ENCODE measurements at places on chromosomes 13 and 19.

- peak; percentile 48 for DNase-seq
- H3K36me3 ChIP-seq, result no peaks in the 10 kb centered on the region
- H3K27me3 ChIP-seq, result peaks cover 4% of the 10 kb centered on the region
- peak overlapping the region; percentile 69 for H3K27ac ChIP-seq
These were observed 843 bp downstream of the ANO8 start for GRCh38 chr19:17333611-17334413.

DNA sequence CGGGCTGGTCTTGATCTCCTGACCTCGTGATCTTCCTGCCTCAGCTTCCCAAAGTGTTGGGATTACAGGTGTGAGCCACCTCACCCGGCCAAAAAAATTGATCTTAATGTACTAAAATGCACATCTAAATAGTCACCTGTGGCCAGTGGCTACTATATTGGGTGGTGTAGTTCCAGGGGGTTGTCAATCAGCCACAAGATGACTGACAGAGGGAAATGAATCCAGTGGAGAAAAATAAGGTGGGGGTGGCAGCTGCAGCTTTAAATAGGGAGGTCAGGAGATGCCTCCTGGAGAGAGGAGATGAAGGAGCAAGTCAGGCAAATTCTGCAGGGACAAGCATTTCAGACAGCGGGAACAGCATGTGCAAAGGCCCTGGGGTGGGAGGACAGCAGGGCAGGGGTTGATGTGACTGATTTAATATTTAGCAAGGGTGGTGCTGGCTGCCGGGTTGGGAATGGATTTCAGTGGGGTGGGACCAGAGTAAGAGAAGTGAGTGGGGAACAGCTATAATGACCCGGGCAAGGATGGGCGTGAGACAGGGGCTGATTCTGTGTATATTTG, 18.0 kb downstream of the TIMM13 start:
- H3K27me3 ChIP-seq, result no peaks in the 10 kb centered on the region
- no peaks in the 10 kb centered on the region for H3K4me1 ChIP-seq
- H3K36me3 ChIP-seq, result no peaks in the 10 kb centered on the region

- DNase-seq, result no peak
- H3K4me1 ChIP-seq, result no peaks in the 10 kb centered on the region
- H3K4me3 ChIP-seq, result no peak overlapping the region
- H3K36me3 ChIP-seq, result peaks cover 31% of the 10 kb centered on the region
These were observed 60.9 kb upstream of the RANBP3 start for GRCh38 chr19:6038634-6039405.

DNA sequence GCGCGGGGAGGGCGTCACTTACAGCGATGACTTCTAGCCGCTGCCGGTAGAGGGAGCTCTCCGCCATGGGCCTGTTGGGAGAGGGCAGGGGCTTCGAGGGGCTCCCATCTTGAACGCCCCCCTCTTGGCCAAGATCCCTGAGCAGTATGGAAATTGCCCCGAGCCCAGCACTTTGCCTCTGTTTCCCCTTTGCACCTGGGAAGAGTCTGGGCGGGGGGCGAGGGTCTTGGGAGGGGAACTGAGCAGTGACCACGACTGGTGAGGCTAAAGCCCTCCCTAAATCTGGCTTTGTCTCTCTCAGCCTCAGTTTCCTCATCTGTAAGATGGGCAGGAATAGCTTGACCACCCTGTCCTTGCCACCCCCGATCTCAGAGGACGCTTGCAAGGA, 2.8 kb downstream of the PALM3 start:
- H3K4me3 ChIP-seq, result no peak overlapping the region
- DNase-seq, result no peak
- H3K27ac ChIP-seq, result no peak overlapping the region
- no peaks in the 10 kb centered on the region for H3K36me3 ChIP-seq
- H3K27me3 ChIP-seq, result peaks cover 20% of the 10 kb centered on the region

DNA sequence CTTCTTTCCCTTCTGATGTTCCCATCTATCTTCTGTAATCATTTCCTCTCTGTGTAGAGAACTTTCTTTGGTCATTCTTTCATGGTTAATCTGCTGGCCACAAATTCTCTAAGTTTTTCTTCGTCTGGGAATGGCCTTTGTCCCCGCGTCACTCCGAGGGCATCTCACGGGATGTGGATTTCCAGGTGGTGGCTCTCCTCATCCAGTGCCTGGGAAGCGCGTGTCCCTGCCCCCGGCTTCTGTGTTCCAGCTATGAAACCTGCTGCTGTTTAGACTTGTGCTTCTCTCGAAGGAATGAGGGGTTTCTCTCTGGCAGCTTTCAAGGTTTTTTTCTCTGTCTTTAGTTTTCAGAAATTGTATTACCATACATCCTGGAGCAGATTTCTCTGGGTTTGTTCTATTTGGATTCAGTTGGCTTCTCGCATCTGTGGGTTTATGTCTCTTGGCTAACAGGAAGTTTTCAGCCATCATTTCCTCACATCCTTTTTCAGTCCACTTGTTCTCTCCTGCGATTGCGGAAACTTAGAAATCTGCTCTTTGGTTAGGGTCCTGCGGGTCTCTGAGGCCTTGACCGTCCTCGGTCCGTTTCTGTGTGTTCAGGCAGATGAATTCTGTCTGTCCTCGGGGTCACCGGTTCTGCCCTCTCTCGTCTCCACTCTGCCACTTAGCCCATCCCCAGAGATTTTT, 36.9 kb upstream of the DCUN1D2 start:
- no peak overlapping the region for H3K27ac ChIP-seq
- H3K4me1 ChIP-seq, result no peaks in the 10 kb centered on the region
- H3K36me3 ChIP-seq, result peaks cover 35% of the 10 kb centered on the region
- no peaks in the 10 kb centered on the region for H3K27me3 ChIP-seq

- no peaks in the 10 kb centered on the region for H3K36me3 ChIP-seq
- no peak for DNase-seq
- H3K27me3 ChIP-seq, result no peaks in the 10 kb centered on the region
- no peaks in the 10 kb centered on the region for H3K4me1 ChIP-seq
- H3K4me3 ChIP-seq, result no peak overlapping the region
- H3K27ac ChIP-seq, result no peak overlapping the region
These were observed 1617.6 kb upstream of the SLC10A2 start for GRCh38 chr13:104683789-104684188.

DNA sequence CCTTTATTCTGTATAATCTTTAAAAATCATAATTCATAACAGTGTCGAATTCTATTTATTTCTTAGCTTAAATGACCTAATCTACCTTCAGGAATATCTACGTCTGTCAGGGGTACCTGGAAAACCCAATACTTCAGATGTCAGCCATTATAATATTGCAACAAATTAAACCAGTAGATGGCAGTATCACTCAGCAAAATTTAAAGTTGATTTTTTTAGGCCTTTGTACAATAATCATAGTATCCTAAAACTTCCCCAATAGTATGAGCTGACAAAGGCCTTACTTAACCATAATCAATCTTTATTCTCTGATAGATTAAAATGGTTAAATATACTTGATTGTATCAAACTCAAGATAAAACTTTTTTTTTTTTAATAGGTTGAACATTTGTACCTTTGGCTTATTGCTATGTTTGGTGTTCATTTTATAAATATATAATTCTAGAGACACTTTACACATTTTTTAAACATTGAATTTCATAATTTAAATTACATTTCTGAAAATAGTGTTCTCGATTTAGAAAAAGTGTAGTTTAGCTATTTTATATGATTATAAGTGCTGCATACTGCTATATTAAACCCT, 830.2 kb upstream of the SPRY2 start:
- H3K27ac ChIP-seq, result no peak overlapping the region
- H3K4me1 ChIP-seq, result no peaks in the 10 kb centered on the region
- H3K36me3 ChIP-seq, result no peaks in the 10 kb centered on the region
- H3K27me3 ChIP-seq, result no peaks in the 10 kb centered on the region
- no peak overlapping the region for H3K4me3 ChIP-seq

GRCh38 chr19:6211632-6212402, 68.0 kb downstream of the MLLT1 start:
- peaks cover 57% of the 10 kb centered on the region for H3K36me3 ChIP-seq
- peak overlapping the region; percentile 28 for H3K27ac ChIP-seq
- no peak for DNase-seq
- peaks cover 10% of the 10 kb centered on the region for H3K4me1 ChIP-seq
- H3K27me3 ChIP-seq, result no peaks in the 10 kb centered on the region
- no peak overlapping the region for H3K4me3 ChIP-seq

DNA sequence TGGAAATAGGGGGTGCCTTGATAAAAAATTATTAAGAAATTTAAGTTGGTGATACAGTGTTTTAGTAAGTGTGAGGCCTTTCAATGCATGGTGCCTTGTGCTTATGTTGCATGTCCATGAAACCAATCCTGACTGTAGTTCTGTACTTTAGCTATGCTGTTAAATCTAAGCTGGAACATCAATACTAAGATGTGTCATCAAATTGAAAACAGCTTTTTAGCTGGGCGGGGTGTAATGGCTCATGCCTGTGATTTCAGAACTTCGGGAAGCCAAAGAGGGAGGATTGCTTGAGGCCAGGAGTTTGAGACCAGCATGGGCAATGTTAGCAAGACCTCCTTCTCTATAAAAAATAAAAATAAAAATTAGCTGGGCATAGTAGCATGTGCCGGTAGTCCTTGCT, 930.3 kb upstream of the PCDH9 start:
- no peaks in the 10 kb centered on the region for H3K4me1 ChIP-seq
- H3K27ac ChIP-seq, result no peak overlapping the region
- no peaks in the 10 kb centered on the region for H3K27me3 ChIP-seq
- no peak for DNase-seq
- no peaks in the 10 kb centered on the region for H3K36me3 ChIP-seq
- H3K4me3 ChIP-seq, result no peak overlapping the region

GRCh38 chr19:1507192-1507660, 5.6 kb downstream of the ADAMTSL5 start:
- H3K27ac ChIP-seq, result peak overlapping the region; percentile 74
- no peaks in the 10 kb centered on the region for H3K36me3 ChIP-seq
- H3K4me3 ChIP-seq, result no peak overlapping the region
- DNase-seq, result no peak

DNA sequence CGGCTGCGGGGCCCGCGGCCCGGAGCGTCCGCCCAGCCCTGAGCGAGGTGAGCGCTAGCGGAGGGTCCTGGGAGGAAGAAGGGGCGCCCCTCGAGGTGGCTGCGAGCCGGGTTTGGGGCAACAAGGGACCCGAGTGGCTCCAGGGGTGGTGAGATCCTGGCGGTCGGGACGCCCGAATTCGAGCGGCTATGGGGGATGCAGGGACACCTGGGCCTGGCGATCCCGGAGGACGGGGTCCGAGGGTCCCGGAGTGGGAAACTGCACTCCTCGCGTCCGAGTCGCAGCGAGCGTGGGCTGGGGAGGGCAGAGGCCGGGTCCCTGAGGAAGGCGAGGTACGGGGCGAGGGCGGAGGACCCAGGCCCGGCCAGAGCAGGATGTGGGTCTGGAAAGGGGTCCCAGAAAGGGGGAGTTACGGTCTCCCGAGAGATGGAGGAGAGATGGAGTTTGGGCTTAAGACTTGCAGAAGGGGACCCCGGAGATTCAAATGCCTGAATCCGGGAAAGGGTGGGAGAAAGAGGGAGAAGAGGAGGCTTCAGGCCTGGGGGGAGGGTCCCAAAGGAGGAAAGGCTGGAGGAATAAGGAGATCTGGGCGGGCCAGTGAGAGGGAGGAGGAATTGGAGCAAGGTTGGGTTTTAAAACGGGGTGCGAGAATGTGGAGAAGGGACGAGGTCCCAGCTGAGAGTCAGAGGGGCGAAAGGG, 542 bp downstream of the CACNG7 start:
- no peak overlapping the region for H3K4me3 ChIP-seq
- peaks cover 45% of the 10 kb centered on the region for H3K27me3 ChIP-seq
- no peak for DNase-seq
- H3K36me3 ChIP-seq, result no peaks in the 10 kb centered on the region

DNA sequence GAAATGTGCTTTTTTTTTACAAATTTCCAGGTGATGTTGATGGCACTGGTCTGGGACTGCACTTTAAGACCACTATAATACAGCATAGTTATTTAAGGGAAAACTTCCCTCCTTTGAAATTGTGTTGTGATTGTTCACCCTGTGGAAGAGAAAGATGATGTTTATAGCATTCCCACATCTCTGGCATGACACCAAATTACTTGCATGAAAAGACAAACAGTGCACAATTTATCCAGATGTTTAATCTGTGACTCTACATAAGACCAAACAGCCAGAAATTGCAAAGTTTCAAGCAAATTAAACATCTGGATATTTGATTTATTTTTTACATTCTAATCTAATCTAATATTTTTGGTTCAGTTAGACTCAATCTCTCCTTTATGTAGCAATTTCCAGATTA, 51.6 kb downstream of the UFM1 start:
- H3K27ac ChIP-seq, result no peak overlapping the region
- no peak for DNase-seq
- no peaks in the 10 kb centered on the region for H3K36me3 ChIP-seq
- H3K27me3 ChIP-seq, result no peaks in the 10 kb centered on the region
- no peaks in the 10 kb centered on the region for H3K4me1 ChIP-seq
- no peak overlapping the region for H3K4me3 ChIP-seq

- H3K4me1 ChIP-seq, result peaks cover 9% of the 10 kb centered on the region
- DNase-seq, result no peak
- peaks cover 7% of the 10 kb centered on the region for H3K27me3 ChIP-seq
- H3K27ac ChIP-seq, result no peak overlapping the region
These were observed 1.9 kb upstream of the NKPD1 start for GRCh38 chr19:45162608-45163143.

- no peaks in the 10 kb centered on the region for H3K36me3 ChIP-seq
- no peaks in the 10 kb centered on the region for H3K27me3 ChIP-seq
- peak overlapping the region; percentile 99 for H3K27ac ChIP-seq
- peak; percentile 99 for DNase-seq
- peak overlapping the region; percentile 80 for H3K4me3 ChIP-seq
These were observed 463 bp downstream of the CATSPERG start for GRCh38 chr19:38335949-38336637.

- H3K4me3 ChIP-seq, result no peak overlapping the region
- H3K27ac ChIP-seq, result no peak overlapping the region
- H3K4me1 ChIP-seq, result no peaks in the 10 kb centered on the region
- H3K27me3 ChIP-seq, result no peaks in the 10 kb centered on the region
- H3K36me3 ChIP-seq, result no peaks in the 10 kb centered on the region
These were observed 93.9 kb upstream of the TDRD3 start for GRCh38 chr13:60303166-60303565.

GRCh38 chr19:5079071-5079774, 110.3 kb downstream of the KDM4B start:
- H3K4me1 ChIP-seq, result no peaks in the 10 kb centered on the region

DNA sequence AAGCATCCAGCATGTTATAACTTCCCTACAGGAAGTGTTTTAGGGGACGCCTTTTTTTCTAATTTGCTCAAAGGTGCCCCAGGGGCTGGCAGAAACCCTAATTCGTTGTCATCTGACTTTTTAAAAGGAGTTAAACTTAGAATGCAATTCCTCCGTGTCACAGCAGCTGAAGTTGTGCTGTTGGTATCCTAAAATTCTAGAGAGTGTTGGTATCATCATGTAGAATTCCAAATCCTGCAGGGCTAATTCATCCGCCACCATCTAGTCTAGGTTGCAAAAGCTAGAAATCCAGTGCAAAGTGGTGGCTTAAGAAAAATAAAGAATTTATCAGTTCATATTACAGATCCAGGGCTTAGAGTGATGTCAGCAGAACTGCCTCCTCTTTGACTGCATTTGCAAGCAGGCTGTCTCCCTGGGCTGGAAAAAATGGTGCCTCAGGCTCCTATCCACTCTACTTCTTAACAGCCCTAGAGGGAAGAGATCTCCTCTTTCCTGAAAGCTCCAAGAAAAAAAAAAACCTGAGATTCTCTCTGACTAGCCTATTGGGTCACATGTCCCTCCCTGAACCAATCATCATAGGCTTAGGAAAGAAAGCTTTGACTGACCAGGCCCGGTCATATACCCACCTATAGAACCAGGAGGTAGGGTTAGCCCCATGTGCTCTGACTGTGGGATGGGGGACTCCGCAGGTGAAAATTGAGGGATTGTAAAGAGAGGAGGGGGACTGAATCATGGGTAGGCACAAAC, 73.0 kb downstream of the MAP4K1 start:
- H3K36me3 ChIP-seq, result no peaks in the 10 kb centered on the region
- peak overlapping the region; percentile 57 for H3K27ac ChIP-seq
- no peak for DNase-seq
- H3K27me3 ChIP-seq, result no peaks in the 10 kb centered on the region
- peaks cover 8% of the 10 kb centered on the region for H3K4me1 ChIP-seq
- H3K4me3 ChIP-seq, result peak overlapping the region; percentile 32

All from upper lobe of left lung (tissue), 6 donors.